Tibial nerve (tissue), 4 donors: ENCODE measurements at places on chromosomes 6 and 20. TPM values are rescaled to one million over a fixed set of nuclear protein-coding genes. Genes with fewer than 3 reads are reported as not detected.
A peak's percentile ranks its signal among the peaks of the same experiment; 100 is the strongest.

The CFAP206 gene
- not detected for total RNA-seq

The GTPBP2 gene
- 38.6 TPM for total RNA-seq

The HFE gene
- 5.9 TPM for total RNA-seq

The CYP24A1 gene
- not detected for total RNA-seq

The EYS gene
- total RNA-seq: under 0.01 TPM

The ZC2HC1B gene
- 1.2 TPM for total RNA-seq

DNA sequence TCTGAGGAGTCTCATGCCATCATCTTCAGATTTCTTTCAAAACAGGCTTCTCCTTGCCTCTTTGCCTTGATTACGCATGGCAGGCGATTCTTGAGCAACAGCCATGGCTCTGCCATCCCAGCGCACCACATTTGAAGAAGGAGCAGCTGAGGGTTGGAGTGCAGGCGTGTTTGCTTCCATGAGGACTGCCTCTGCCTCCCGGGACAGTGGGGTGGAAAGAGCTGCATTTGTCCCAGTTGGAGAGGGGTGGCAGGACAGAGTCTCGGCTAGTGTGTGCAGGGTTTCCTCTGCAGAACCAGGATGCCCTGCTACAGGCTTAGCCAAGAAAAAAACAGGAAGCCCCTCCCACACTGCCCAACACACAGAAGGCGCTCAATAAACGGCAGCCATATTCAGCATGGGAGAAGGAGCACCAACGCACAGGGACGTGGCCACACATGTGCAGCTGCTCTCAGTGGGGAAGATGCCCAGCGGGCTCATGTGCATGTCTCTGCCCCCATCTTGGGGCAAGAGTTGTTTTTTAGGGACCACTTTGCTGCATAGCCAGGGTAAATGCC, 36.6 kb downstream of the IRF4 start:
- H3K27me3 ChIP-seq: no peaks in the 10 kb centered on the region
- no peaks in the 10 kb centered on the region for H3K36me3 ChIP-seq
- H3K27ac ChIP-seq: no peak overlapping the region
- H3K4me1 ChIP-seq: no peaks in the 10 kb centered on the region
- DNase-seq: no peak
- H3K4me3 ChIP-seq: no peak overlapping the region

DNA sequence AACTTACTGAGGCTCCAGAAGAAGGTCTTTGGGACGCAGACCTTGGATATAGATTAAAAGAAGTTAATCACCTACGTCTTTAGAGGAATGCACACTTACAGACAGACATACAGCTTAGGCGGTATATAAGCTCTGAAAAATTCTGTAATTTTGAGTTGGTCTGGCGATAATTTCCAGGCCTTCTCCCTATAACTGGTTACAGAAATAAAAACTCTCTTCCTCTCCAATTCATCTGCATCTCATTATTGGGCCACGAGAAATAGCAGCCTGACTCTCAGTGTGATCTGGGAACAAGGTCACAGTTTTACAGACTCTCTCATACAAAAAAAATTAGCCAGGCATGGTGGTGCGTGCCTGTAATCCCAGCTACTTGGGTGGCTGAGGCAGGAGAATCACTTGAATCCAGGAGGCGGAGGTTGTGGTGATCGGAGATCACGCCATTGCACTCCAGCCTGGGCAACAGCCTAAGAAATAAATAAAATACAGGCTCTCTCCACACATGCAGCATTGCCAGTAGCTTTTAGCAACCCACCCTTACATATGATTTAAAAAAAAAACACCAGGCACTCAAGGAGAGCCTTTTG, 4.7 kb downstream of the ZBTB24 start:
- DNase-seq: no peak
- peaks cover 3% of the 10 kb centered on the region for H3K4me1 ChIP-seq
- H3K4me3 ChIP-seq: no peak overlapping the region
- H3K27ac ChIP-seq: no peak overlapping the region
- no peaks in the 10 kb centered on the region for H3K36me3 ChIP-seq

DNA sequence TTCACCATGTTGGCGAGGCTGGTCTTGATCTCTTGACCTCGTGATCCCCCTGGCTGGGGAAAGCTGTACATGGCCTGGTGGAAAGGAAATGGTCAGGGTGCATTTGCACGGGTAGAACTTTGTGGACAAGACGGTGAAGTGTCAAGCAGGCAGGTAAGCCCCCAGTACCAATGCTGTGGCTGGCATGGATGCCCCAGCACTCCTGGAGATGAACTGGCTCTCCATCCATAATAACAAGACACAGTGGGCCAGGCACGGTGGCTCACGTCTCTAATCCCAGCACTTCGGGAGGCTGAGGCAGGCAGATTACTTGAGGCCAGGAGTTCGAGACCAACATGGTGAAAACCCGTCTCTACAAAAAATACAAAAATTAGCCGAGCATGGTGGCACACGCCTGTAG, 37.3 kb upstream of the TMEM181 start:
- H3K4me3 ChIP-seq: no peak overlapping the region
- H3K27me3 ChIP-seq: peaks cover 37% of the 10 kb centered on the region
- no peaks in the 10 kb centered on the region for H3K36me3 ChIP-seq
- peaks cover 6% of the 10 kb centered on the region for H3K4me1 ChIP-seq
- no peak overlapping the region for H3K27ac ChIP-seq

DNA sequence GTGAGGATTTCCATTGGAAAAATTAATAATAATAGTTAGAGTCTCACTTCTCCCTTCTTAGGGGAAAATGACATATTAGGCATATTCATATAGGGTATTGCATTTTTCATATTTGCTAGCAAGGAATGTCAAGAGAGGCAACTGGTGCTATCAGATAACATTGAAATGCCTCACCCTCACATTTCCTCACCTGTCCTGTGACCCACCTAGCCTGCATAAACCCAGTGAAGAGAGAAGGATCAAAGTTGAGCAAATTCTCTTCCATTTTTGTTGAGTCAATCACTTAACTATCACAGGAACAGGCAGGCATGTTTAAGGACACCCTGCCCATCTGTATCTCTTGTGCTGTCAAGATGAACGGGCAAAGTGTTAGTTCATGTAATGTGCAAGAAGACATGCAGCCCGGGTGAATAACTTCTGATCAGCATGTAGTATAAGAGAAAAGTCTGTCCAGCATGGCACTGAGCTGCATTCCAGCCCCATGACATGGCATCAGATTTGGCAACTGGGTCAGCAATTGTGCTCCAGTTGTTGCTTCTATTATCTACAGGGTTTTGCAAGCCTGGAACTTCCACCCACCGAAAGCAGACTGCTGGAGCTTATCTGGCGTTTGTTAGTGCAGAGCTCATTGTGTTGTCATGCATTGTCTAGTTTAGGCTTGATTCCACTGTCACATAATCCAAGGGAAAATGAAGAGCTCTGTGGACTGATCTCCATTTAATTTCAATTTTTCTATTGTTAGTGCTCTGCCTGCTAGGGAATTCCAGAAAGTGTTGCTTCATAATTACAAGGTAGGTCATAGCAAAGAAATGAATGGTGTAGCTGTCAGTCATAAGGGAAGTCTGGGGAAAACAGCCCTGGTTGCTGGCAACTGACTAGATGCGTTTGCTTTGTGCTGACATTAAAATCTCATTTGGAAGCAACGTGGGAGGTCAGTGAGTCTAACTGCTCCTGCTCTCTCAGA, 138.4 kb upstream of the TNFAIP3 start:
- H3K4me1 ChIP-seq: peaks cover 24% of the 10 kb centered on the region
- H3K27me3 ChIP-seq: no peaks in the 10 kb centered on the region
- no peak overlapping the region for H3K27ac ChIP-seq
- H3K4me3 ChIP-seq: no peak overlapping the region
- H3K36me3 ChIP-seq: no peaks in the 10 kb centered on the region
- DNase-seq: no peak

GRCh38 chr6:37432590-37432915, 468 bp upstream of the CMTR1 start:
- H3K4me3 ChIP-seq: peak overlapping the region; percentile 88
- H3K4me1 ChIP-seq: no peaks in the 10 kb centered on the region
- peak overlapping the region; percentile 94 for H3K27ac ChIP-seq
- no peak for DNase-seq
- peaks cover 21% of the 10 kb centered on the region for H3K36me3 ChIP-seq

DNA sequence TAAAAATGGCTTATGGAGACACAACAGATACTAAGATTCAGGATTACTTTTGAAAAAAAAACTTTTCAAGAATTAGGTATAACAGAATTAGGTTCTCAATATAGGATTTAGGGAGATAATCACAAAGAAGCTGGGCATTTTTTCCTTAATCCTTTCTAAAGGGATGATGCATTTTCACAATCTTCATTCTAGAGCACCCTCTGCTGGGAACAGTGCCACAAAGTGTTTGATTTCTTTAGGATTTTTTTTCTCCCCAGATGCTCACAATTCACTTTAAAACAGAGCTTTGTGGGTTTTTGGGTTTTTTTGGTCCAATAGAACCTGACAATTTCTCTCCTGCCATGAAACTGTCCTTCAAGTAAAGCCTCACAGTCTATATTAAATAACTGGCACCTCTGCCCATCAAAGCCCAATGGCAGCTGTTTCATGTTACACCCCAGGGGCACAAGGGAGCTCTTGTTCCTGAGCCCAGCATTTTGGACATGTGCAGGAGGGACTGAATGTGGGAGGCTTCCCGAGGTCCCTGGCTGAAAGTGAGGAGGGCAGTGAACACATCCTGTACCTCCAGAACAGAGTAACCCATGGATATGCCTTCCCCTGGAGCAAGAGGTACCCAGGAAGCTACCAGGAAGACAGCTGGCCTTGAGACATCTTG, 39.7 kb downstream of the PREP start:
- no peaks in the 10 kb centered on the region for H3K27me3 ChIP-seq
- DNase-seq: no peak
- peaks cover 6% of the 10 kb centered on the region for H3K4me1 ChIP-seq
- no peaks in the 10 kb centered on the region for H3K36me3 ChIP-seq
- H3K27ac ChIP-seq: no peak overlapping the region
- H3K4me3 ChIP-seq: no peak overlapping the region

DNA sequence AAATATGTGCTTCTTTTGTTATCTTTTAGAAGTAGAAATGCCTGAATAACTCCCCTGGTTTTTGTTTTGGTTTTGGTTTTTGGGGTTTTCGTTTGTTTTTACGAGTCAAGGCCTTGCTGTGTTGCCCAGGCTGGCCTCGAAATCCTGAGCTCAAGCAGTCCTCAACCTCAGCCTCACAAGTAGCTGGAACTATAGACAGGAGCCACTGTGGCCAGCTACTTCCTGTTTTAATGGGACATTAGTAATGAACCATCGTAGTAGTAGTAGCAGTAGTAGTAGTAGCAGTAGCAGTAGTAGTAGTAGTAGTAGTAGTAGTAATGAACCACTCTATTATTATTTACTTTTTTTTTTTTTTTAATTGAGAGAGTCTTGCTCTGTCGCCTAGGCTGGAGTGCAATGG, 66.0 kb downstream of the UBR2 start:
- no peak for DNase-seq
- peaks cover 57% of the 10 kb centered on the region for H3K36me3 ChIP-seq
- no peak overlapping the region for H3K27ac ChIP-seq
- H3K4me1 ChIP-seq: no peaks in the 10 kb centered on the region
- H3K27me3 ChIP-seq: no peaks in the 10 kb centered on the region

DNA sequence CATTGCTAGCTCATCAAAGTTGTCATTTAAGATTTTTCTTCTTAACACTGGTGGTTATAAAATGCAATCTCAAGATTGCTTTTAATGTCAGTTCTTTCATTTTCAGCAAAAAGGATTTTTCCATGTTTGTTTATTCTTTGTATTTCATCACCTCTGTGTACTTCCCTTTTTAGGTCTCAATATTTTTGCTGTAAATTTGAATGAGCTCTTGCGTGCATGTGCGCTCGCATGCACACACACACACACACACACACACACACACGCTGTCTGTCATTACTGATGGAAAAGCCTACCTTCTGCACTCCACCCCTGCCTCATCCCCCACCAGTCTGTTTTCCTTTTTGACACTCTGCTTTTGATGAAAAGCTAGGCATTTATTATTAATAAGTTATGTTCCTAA, 85.3 kb upstream of the FYN start:
- no peak overlapping the region for H3K27ac ChIP-seq
- H3K36me3 ChIP-seq: no peaks in the 10 kb centered on the region
- no peaks in the 10 kb centered on the region for H3K27me3 ChIP-seq
- H3K4me3 ChIP-seq: no peak overlapping the region
- DNase-seq: no peak

DNA sequence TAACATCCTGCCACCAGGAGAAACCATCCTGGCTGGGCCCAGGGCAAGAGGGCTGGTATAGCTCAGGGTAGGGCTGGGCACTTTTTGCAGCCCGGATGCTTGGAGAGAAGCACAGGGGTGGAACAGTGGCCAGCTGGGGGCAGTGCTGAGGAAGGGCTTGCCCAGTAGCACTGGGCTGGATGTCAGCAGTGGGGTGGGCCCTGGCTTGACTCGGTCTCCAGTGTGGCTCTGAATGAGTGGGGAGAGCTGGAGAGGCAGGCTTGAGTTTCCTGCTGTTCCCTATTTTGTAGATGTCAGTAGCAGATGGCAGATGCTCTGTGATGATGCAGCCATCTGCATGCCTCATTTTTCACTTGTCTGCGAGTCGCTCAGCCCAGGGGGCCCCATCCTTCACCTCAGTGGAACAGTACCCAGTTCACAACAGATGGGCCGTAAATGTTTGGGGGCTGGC, 56.3 kb upstream of the TULP1 start:
- no peak overlapping the region for H3K4me3 ChIP-seq
- peaks cover 30% of the 10 kb centered on the region for H3K36me3 ChIP-seq
- H3K4me1 ChIP-seq: no peaks in the 10 kb centered on the region

DNA sequence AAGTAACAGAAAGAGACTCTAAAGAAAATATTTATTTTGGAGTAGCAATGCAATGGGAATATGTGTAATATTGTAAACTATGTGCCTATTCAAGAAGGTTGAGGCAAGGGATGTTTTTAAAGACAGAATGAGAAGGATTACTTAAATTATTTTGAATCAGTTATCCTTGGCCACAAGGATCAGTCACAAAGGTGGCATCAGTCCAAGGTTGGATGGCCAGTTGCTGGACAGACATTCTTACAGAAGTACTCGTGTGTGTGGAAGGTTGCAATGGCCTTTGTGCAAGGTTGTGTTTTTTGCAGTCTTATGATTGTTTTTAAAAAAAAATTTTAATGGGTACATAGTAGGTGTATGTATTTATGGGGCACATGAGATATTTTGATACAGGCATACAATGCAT, 2.0 kb downstream of the QRSL1 start:
- H3K27ac ChIP-seq: no peak overlapping the region
- H3K4me3 ChIP-seq: no peak overlapping the region
- peaks cover 29% of the 10 kb centered on the region for H3K4me1 ChIP-seq
- DNase-seq: no peak
